ENCODE measurements at places on chromosomes 3 and 15. TPM values are rescaled to one million over a fixed set of nuclear protein-coding genes. Genes with fewer than 3 reads are reported as not detected.

The RETNLB gene
- total RNA-seq: not detected

The PLD1 gene
- 22.4 TPM for total RNA-seq

The SPINT1 gene
- 0.78 TPM for total RNA-seq

The HACL1 gene
- total RNA-seq: 14.6 TPM

The WDR93 gene
- under 0.01 TPM for total RNA-seq

The CLSTN2 gene
- 5.9 TPM for total RNA-seq

The SNAP23 gene
- 111 TPM for total RNA-seq

The PAK6 gene
- 0.28 TPM for total RNA-seq

The PLCB2 gene
- total RNA-seq: not detected

The ADAMTSL3 gene
- total RNA-seq: under 0.01 TPM

The SERPINI2 gene
- not detected for total RNA-seq

The C15orf62 gene
- 0.05 TPM for total RNA-seq
